ENCODE measurements at places on chromosomes 2 and 18. TPM values are rescaled to one million over a fixed set of nuclear protein-coding genes. Genes with fewer than 3 reads are reported as not detected.

Gene CYBRD1
- 122 TPM for total RNA-seq

GRCh38 chr18:31486165-31486564, 11.8 kb upstream of the DSG2 start:
- H3K4me1 ChIP-seq: peaks cover 16% of the 10 kb centered on the region
- no peak overlapping the region for H3K4me3 ChIP-seq
- no peak for DNase-seq
- H3K27ac ChIP-seq: no peak overlapping the region

DNA sequence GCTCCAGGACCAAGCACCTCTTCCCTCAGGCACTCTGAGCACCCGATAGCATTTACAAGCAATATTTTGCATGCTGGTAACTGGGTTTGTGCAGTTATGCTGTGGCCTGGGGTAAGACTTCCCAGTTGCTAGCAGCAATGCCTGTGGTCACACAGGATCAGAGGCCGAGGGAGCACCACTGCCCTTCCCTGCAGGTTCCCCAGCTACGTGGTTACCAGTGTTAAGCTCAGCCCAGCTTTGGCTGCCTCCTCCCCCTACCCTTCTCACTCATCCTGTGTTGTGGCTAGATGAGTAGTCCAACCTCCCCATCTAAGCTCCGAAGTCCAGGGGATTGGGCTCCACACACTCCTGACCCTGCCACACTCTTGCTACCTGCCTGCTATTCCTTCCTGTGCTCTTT, 141.1 kb downstream of the CELF4 start:
- no peaks in the 10 kb centered on the region for H3K4me1 ChIP-seq
- no peaks in the 10 kb centered on the region for H3K36me3 ChIP-seq
- peaks cover 4% of the 10 kb centered on the region for H3K27me3 ChIP-seq
- H3K27ac ChIP-seq: no peak overlapping the region

DNA sequence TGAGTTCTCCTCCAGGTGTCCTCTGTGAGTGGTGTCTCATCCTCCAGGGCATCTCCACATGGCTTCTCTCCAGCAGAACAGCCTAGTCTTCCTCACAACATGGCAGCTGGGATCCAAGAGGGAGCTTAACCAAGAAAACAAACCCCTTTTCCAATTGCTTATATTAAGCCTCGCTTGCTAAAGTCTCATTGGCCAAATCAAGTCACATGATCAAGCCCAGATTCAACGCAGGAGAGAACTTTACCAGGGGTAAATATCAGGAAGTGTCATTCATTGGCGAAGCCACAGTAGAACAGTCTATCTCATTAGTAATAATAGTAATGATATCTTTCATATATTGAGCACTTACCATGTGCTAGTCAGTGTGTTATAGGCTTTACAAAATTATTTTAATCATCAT, 53.1 kb downstream of the CDC42EP3 start:
- DNase-seq: no peak
- H3K27me3 ChIP-seq: no peaks in the 10 kb centered on the region

GRCh38 chr18:6313415-6313814, 101.3 kb downstream of the L3MBTL4 start:
- H3K4me1 ChIP-seq: no peaks in the 10 kb centered on the region
- H3K27me3 ChIP-seq: no peaks in the 10 kb centered on the region
- no peak for DNase-seq
- peaks cover 6% of the 10 kb centered on the region for H3K36me3 ChIP-seq
- no peak overlapping the region for H3K4me3 ChIP-seq
- no peak overlapping the region for H3K27ac ChIP-seq

DNA sequence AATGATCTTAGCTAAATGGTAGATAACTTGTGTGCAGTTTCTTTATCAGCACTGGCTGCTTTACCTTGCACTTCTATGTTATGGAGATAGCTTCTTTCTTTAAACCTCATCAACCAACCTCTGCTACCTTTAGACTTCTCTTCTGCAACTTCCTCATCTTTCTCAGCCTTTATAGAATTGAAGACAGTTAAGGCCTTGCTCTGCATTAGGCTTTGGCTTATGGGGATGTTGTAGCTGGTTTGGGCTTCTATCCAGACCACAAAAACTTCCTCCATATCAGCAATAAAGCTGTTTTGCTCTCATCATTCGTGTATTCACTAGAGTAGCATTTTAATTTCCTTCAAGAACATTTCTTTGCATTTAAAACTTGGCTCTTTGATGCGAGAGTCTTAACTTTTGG, 123.7 kb downstream of the PIK3C3 start:
- H3K27ac ChIP-seq: no peak overlapping the region
- no peak overlapping the region for H3K4me3 ChIP-seq
- H3K36me3 ChIP-seq: peaks cover 37% of the 10 kb centered on the region
- H3K4me1 ChIP-seq: no peaks in the 10 kb centered on the region

- H3K36me3 ChIP-seq: no peaks in the 10 kb centered on the region
- H3K4me3 ChIP-seq: no peak overlapping the region
Measured at GRCh38 chr18:26993568-26993967, 128.1 kb upstream of the AQP4 start.

GRCh38 chr18:47436871-47437270, 185.4 kb upstream of the SKOR2 start:
- no peak for DNase-seq
- H3K27me3 ChIP-seq: no peaks in the 10 kb centered on the region
- H3K4me3 ChIP-seq: no peak overlapping the region
- H3K27ac ChIP-seq: no peak overlapping the region
- H3K4me1 ChIP-seq: no peaks in the 10 kb centered on the region
- no peaks in the 10 kb centered on the region for H3K36me3 ChIP-seq
